Immature natural killer cell (primary cell): ENCODE measurements at places on chromosomes 5 and 9.

DNA sequence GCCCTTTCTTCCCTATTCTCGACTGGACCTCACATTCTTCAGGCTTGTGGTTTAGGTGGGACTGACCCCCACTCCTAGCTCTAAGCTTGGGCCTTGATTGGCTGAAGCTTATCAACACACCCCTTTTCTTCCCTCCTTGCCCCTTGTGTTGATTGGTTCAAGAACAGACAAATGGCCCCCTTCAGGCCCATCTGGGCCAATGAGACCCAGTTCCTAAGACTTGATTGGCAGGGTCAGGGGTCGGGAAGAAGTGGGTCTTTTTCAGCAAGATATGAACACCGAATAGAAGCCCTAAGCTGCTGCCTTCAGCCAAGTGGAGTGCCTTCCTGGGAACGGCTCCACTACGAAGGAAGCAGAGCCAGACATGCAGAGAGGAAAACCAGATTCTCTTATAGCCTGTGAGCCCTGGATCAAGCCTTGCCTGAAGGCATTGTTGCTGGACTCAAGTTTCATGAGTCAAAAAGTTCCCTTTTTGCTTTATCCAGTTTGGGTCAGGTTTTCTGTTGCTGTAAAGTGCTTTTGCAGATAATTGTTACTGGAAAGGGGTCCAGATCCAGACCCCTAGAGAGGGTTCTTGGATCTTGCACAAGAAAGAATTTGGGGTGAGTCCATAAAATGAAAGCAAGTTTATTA lies 22.4 kb upstream of the NCS1 start:
- DNase-seq = no peak

GRCh38 chr9:87656485-87656884 lies 69.4 kb upstream of the CTSL start:
- no peak for DNase-seq

GRCh38 chr9:98916660-98917059 lies 27.0 kb upstream of the COL15A1 start:
- DNase-seq = no peak

- DNase-seq = no peak
Observed at GRCh38 chr9:129036923-129037766, 719 bp downstream of the MIGA2 start.

GRCh38 chr5:34905564-34905963 lies 9.7 kb downstream of the RAD1 start:
- DNase-seq = no peak

GRCh38 chr5:126937771-126938170 lies 92.6 kb downstream of the MARCHF3 start:
- no peak for DNase-seq

- DNase-seq = no peak
Observed at GRCh38 chr5:176677209-176677939, 30.1 kb downstream of the TSPAN17 start.

- DNase-seq = peak; percentile 60
Observed at GRCh38 chr9:90801241-90801972, at the start of gene SYK. Gene SYK (plus strand): TSS chr9:90801819. CDS start chr9:90843899, 42,080 bp downstream.

DNA sequence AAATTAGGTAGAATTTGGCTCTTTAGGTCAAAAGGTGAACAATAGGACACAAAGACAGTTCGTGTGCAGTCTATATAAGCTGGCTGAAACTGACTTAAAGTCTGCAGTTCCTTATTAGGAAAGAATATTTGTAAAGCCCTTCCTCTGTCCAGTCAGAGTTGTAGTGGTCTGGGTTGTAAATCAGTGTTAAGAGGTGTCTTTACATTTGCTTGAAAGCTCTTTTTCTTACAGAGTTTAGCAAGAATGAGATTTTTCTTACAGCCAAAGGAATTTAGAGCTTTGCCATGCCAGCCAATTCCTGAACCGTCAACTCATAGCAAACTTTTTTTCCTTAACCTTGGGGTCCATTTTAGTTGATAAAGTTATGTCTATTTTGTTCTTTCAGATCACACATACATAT lies 786.1 kb upstream of the CTNND2 start:
- no peak for DNase-seq

GRCh38 chr9:95627802-95628201 lies 111.0 kb upstream of the PTCH1 start:
- no peak for DNase-seq

GRCh38 chr9:126927419-126927818 lies 12.8 kb downstream of the RALGPS1 start:
- DNase-seq = no peak

- no peak for DNase-seq
Observed at GRCh38 chr5:14325369-14325768, 182.2 kb downstream of the TRIO start.

- no peak for DNase-seq
Observed at GRCh38 chr9:35730486-35730854, 1.5 kb downstream of the TLN1 start.

DNA sequence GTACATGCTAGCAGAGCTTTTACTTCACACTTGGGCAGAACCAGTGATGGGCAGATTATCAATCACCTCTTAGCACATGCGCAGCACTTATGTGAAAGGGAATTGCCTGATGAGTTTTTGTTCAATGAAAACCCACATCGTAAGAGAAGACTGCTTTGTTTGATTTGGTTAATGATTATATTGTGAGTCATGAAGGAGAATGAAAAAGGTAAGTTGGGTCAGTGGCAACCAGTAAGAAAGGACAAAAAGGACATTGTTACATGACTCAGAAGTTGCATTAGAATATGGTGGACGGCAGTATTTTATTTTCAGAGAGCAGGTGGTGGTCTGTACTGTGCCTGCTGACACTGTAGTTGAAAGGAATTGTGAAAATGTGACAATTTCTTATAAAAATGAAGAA lies 127.4 kb downstream of the AOPEP start:
- DNase-seq = no peak

- DNase-seq = peak; percentile 1
Observed at GRCh38 chr9:68844631-68845612, 139.9 kb downstream of the PIP5K1B start.
